ENCODE measurements at places on chromosomes 4 and X. TPM values are rescaled to one million over a fixed set of nuclear protein-coding genes. Genes with fewer than 3 reads are reported as not detected.

The MAMLD1 gene
- 3.7 TPM for total RNA-seq

The GPR34 gene
- not detected for total RNA-seq

The ZGRF1 gene
- total RNA-seq, result 22.3 TPM

The NOP14 gene
- total RNA-seq, result 9.9 TPM

The BCOR gene
- 37.2 TPM for total RNA-seq

The CFP gene
- total RNA-seq, result 0.66 TPM

The FANCB gene
- 15.0 TPM for total RNA-seq

The DGAT2L6 gene
- total RNA-seq, result not detected

The SH2D1A gene
- total RNA-seq, result not detected

The ACE2 gene
- not detected for total RNA-seq

The FAM9C gene
- not detected for total RNA-seq

The CNKSR2 gene
- not detected for total RNA-seq

The ELOVL6 gene
- total RNA-seq, result 11.9 TPM

All from SJSA1 (cell line).